GM23248 (cell line): ENCODE measurements at places on chromosomes 12 and 14. TPM values are rescaled to one million over a fixed set of nuclear protein-coding genes. Genes with fewer than 3 reads are reported as not detected.

- peak; percentile 78 for DNase-seq
These were observed 5.9 kb downstream of the LAG3 start for GRCh38 chr12:6778217-6778573.

ARHGAP9 gene
- total RNA-seq, result 0.11 TPM in 1 of 2 replicates, not detected in the other

GRCh38 chr12:16939871-16940306, 333.9 kb upstream of the LMO3 start:
- DNase-seq, result peak; percentile 77

GRCh38 chr14:104555430-104556255, 23.9 kb upstream of the C14orf180 start:
- no peak for DNase-seq

GRCh38 chr14:71905031-71905430, 27.2 kb upstream of the RGS6 start:
- peak; percentile 17 for DNase-seq

GRCh38 chr12:110403976-110404682, 621 bp upstream of the ANAPC7 start:
- DNase-seq, result peak; percentile 84

- peak; percentile 52 for DNase-seq
These were observed 197.0 kb upstream of the AMIGO2 start for GRCh38 chr12:47276621-47277309.

DNA sequence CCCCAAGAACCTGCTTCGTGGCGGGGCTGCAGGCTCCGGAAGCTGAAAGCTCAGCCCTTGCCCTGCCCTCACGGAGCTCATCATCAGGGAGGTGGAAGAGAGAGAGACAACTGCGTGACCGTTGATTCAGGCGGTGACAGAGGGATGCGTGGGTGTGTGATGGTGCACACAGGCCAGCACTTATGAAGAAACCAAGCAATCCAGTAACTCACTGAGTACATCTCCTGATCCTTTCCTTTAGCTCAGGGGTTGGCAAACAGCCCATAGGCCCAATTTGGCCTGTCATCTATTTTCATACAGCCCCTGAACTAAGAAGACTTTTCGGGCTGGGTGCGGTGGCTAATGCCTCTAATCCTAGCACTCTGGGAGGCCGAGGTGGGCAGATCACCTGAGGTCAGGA, 49.9 kb downstream of the TESC start:
- DNase-seq, result no peak

DNA sequence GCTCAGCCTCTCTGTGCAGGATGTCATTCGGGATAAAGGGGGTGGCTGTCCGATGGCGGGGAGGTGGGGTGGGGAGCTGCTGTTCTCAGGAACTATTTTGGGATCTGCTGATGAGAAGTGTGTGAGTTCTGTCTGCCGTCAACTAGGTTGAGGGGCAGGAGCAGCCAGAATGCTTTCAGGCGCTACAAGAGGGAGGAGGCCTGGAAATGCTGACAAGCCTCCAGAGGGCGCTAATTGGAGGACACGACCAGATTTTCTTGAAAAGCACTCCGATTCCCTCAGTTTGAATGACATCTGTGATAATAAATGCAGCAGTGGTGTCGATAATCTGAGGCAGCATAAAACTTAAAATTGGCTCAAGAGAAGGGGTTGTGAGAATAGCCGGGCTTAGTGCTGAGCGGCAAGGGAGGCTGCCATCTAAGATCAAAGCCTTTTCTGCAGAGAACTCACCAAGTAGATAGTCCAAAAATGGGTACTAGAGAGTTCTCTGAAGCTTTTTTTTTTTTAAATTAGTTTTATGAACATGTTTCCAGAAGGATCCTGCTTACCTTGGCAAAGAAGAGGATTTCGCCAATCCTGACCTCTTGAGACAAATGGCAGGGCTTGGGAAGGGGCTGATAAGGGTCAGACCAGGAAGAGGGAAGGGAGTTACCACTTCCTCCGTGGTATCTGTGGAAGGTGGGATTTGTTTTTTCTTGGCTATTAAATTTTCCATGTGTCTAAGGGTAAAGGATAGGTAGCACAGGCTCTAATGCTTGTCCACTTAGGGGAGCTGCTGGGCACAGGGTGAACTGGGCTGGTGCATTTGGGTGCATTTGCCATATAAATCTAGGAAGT, 94.4 kb downstream of the CRACR2A start:
- peak; percentile 55 for DNase-seq

- DNase-seq, result no peak
These were observed 102.4 kb upstream of the C14orf180 start for GRCh38 chr14:104477117-104477623.
